Substantia nigra (tissue), 51 donors: ENCODE measurements at places on chromosomes 1 and 21.

DNA sequence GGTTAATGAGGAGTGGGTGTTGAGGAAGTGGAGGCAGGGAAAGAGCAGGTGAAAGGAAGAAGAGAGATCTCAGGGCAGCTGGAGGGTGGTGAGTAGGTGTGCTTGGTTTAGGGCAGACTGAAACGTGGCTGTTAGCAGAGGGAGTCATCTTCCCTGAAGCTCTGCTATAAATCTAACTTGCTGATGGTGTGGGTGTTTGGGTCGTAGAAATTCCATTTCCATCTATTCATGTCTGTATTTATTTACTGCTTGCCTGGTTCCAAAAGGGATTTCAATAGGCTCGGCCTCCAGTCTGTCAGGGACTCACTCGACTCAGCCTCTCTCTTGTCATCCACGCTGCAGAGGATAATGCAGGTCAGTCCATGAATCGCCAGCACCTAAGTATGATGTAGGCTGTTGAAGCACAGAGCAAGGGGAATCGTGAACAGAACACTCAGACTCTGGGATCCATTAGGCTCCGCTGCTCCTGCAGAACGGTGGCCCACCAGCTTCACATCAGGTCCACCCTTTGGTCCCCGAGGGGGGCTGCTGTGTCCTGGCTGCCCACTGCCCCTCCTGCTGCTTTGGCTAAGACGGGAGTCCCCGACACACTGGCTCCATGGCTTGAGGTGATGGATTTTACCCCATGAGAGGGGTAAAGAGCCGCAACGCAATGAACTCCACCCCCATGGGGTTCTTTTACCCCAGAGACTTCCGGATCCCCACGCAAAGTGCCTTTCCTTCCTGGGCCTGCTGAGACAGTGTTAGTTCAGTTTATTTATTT is 156.2 kb downstream of the RHOU start:
- no peak for DNase-seq

DNA sequence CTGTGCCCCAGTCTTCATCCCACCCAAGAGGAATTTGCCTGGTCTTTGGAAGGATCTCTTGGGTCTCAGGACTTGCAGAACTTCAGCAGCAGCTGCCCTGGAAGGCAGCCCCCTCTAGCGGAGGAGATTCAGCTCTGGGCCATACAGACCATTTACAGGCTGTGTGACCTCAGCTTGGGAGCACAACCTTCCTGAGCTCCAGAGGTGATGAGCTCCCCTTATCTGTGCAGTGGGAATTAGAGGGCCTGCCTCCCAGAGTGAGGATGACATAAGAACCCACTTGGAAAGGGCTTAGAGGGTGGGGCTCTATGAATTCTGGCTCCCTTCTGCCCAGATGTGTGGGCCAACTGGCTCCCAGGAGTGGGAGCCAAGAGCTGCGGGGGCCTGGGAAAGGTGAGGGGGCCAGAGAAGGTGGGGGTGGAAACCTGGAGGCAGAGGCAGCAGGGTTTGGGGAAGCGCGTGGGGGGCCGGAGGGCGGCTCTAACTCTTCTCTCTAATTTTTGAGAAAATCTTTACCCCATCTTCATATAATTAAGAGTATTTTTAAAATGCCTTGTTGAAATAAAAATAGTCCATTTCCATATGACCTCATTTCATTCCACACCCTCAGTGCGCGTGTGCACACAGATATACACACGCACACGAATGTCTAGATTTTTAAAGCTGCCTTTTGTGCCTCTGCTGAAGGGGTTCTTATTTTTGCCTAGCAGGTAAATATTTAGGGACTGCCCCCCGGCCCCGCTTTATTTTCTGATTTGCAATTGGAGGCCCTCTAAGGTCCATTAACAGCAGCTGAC is 21.5 kb downstream of the EPHB2 start:
- DNase-seq = no peak

- DNase-seq = no peak
Measured at GRCh38 chr1:190373705-190374336, 103.8 kb downstream of the BRINP3 start.

GRCh38 chr1:205263580-205264190 is 35.9 kb downstream of the TMCC2 start:
- no peak for DNase-seq

DNA sequence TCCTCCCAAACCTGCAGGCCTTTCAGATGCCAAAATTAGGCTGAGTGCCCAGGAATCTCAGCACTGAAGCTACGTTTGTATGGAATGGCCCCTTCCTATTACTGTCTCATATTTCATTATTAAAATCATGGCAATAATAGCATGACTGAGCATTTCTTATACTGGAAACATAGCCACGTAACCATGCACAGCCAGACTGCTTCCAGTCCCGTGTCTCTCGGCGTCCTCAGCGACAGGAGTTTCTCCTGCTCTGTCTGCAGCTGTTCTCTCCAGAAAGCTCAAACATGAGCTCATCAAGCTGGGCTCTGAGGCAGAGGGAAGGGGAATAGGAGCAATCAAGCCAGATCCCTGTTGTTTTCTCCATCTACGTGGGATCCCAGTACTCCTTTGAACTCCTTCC is 104.0 kb downstream of the CDC7 start:
- DNase-seq = no peak

DNA sequence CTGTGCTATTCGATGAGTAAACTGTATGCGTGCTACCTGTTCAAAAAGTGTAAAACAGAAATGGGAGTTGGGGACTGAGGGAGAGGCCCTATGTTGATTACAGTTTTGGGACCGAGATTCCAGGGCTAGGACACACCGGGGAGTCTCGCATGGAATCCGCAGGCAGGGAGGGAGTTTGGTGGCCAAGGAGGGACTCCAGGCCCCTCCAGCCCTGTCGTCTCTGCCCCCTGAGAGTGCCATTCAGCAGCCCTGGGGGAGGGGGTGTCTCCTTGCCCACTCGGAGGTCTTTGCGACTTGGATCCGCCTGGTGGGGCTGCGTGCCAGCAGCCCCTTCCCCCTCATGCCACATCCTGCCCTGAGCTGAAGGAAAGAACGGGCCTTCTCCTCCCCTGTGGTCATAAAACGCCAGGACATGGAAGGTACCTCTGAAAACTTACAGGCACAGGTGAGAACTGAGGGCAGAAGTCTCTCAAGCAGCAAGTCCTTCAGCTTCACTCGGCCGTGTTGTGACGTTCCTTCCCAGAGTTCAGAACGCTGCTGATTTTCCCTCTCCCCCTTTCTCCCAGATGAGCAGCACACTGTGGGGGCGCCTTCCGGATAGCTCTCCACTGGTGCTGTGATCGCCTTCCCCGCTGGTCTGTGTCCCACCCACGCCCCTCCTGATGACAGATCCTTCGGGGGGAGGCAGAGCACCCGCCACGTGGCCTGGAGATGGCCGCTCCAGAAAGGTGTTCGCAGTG is 141.4 kb downstream of the PEX14 start:
- DNase-seq = no peak
